ENCODE measurements at places on chromosomes 12 and 14. TPM values are rescaled to one million over a fixed set of nuclear protein-coding genes. Genes with fewer than 3 reads are reported as not detected.

LRCOL1 gene
- 0.66 TPM for total RNA-seq

HOXC12 gene
- total RNA-seq = not detected

LAG3 gene
- total RNA-seq = 0.60 TPM

PGF gene
- total RNA-seq = 11.8 TPM

APEX1 gene
- 116 TPM for total RNA-seq

COX8C gene
- not detected for total RNA-seq

TGM1 gene
- 6.2 TPM for total RNA-seq

TAS2R10 gene
- total RNA-seq = 5.8 TPM

AGAP2 gene
- total RNA-seq = 7.3 TPM

GRIP1 gene
- total RNA-seq = 50.9 TPM
